CD4-positive, alpha-beta T cell treated with Interleukin-21 for 1 hour (primary cell): ENCODE measurements at places on chromosomes 12 and 14.

- DNase-seq: no peak
Measured at GRCh38 chr12:1553987-1554982, 40.1 kb downstream of the FBXL14 start.

DNA sequence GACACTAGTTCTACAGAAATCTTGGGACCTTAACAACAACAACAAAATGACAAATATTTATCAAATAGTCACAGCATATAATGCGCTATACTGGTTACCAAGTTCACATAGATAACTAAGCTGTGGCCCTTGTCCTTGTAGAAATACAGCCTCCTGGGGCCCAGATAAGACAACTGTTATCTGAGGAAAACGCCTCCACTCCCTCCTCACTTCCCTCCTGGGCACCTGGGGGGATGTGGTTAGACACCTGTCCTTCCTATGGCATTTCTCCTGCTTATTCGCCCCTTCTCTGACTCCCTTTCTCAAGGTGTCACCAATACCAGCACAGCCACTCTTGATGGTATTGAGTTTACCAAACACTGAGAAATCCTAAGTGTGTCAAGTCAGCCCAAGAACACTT, 419.4 kb downstream of the RAD51B start:
- no peak for DNase-seq

DNA sequence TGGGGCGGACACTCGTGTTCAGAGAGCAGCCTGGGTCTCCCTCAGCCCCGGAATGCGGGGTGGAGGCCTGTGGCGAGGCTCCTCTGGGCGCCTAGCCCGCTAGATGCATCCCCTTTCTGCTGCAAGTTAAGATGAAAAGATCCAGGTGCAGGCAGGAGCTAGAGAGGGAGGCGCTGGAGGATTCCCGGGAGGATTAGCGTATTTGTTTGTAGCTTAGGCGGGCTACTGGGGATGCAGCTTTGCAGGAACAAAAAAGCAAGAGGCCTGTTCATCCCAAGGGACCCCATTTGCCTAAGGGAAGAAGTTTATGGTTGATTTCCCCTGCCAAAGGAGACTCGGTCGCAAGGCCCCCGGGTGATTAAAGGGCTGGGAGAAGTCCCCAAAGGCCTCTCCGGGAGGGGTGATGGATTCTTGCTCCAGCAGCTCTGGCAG, 824 bp downstream of the CCDC177 start:
- DNase-seq: peak; percentile 6

DNA sequence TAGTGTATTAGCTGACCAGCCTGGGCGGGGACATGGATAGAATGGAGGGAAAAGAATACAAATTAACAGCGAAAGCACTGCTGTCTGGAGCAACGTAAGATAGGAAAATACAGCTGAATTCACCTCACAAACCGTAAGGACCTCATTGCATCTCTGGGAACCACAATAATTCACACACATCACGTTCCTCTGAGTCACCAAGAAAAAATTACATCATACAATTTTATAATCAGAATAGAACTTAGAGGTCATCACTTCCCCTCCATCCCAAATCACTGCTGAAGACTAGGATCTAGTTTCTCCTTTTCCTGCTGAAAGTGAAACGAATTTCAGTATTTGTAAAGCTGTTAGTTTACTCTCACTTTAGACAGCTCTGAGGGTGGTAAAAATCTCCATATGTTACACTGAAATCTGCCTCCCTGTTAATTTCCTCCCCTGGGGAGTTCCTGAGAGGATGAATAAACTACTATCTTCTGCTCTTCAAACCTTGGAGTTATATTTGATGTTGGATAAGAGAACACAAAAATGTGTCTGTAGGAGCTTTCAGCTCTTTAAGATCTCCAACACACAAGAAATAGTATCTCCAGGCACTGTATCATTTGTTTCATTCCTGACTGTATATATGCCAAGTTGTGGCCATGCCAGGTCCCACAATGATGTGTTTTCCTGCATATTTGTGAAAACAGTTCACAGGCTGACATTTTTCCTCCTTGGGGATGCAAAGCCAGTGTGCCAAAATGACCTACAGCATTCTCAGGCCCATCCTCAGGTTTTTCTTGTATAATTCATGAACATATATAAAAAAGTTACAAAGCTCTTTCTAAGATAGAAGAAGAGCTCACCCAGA, 63.8 kb upstream of the SSTR1 start:
- no peak for DNase-seq

GRCh38 chr12:24307153-24307552, 357.7 kb upstream of the SOX5 start:
- no peak for DNase-seq

DNA sequence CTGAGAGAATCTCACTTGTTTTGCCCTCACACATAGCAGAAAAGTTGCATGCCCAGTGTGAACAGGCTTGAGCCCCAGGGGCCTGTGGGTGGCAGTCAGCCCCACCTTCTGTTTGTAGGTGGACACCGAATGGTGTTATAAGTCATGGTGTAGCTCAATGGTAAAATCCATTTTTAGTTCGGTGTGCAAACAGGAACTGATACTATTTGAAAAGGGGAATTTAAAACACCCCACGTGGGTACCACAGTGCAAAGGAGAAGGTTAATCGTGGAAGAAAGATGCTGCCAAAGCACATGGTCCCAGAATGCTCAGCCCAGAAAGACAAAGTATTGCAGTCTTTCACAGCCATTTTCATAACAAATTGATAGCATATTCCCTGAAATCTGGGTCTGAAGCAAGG, 71.8 kb upstream of the GZMB start:
- DNase-seq: no peak

- DNase-seq: no peak
Measured at GRCh38 chr14:91536327-91536726, 26.2 kb upstream of the PPP4R3A start.

DNA sequence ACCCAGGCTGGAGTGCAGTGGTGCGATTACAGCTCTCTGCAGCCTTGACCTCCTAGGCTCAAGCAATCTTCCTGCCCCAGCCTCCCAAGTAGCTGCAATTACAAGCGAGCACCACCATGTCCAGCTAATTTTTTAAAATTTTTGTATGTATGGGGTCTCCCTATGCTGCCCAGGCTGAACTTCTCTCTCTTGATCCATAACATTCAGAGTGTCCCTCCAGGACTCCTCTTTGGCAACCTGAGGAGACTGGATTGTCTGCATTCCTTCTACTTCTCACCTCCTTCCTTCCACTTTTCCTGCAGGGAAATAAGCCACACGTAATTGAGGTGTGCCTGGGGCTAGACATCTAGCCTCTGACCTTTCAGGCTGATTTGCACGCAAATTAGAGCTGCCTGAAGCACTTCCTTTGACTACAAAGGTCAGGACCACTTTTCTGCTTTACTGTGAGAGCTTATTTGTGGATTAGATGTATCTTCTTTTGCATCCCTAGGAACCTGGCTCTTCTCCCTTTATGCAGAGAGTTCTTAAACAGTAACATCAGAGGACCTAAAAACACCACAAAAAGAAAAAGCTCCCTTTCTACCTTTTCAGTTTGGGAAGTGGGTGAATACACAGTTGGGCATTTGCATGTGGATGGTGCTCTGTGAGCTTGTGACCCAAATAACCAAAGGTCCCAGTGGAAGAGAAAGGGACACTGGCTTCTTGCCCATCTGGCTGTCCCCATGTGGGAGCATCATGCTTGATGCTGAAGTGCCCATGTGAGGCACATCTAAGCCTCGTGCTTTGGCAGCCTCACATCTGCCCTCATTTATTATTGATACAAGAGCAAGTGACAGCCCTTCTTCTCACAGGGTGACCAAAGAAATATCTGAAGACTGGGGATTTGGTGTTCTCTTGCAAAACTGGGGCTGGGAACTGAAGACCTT, 33.5 kb downstream of the PYGL start:
- no peak for DNase-seq

- no peak for DNase-seq
Measured at GRCh38 chr12:93244514-93245077, 133.1 kb upstream of the NUDT4 start.

DNA sequence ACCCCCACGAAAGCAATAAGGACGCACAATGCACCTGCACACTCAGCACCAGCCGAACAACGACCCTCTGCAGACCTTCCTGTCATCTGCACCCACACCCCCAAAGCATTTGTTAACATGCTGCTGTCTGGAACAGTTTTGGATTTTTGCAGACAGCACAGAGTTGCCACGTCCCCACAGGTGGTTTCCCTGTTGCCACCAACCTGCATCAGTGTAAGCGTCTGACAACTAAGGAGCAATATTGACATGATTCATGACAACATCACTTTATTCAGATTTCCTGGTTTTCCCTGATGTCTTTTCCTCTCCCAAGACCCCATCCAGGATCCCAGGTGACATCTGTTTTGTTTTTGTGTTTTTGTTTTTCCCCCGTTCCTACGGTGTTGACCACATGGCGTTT, 150.7 kb upstream of the C14orf180 start:
- no peak for DNase-seq

GRCh38 chr12:27014859-27015729, 910 bp upstream of the TM7SF3 start:
- DNase-seq: no peak

- no peak for DNase-seq
Measured at GRCh38 chr12:31218203-31219025, 107.5 kb downstream of the SINHCAF start.

GRCh38 chr12:5172886-5173285, 129.2 kb downstream of the KCNA5 start:
- no peak for DNase-seq

GRCh38 chr14:86790408-86791364, 1202.3 kb downstream of the GALC start:
- no peak for DNase-seq

GRCh38 chr12:42421844-42422779, 96.1 kb downstream of the PPHLN1 start:
- DNase-seq: no peak

DNA sequence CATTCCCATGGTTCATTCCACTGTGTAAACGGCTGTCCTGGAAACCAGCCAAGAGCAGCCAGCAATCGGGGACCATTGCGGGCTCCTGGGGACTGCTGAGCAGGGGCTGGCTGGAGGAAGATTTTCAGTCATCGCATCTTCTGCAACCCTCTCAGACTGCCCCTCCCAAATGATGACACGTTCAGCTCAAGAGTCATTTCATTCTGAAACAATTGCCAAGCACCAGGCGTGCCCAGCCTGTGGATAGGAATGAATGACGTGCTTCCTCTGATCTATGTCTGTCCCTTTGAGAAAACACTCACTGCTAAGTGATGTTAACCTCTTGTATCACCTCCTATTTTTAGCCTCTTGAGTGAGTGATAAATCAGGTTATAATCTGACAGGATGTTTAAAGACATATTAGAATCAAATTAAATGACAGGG, 62.0 kb downstream of the NDUFA12 start:
- peak; percentile 64 for DNase-seq

GRCh38 chr12:108571609-108572165, 9.3 kb downstream of the ISCU start:
- DNase-seq: no peak

DNA sequence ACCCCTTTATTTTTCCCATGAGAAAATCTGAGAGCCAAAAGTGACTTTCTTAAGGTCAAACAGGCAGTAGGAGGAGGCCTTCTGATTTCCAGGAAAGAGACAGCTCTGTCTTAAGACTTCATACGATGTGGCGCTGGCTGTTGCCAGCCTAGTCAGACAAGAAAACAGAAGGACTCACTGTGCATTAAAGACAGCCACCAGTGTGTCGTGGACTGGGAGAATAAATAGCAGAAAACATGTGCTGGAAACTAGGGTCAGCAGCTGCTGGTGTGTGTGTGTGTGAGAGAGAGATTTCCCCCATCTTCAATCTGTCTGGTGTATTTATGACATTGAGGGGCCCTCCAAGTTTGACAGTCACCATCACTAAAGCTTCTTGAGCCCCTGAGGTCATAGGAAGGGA, 708.6 kb upstream of the TMEM132C start:
- no peak for DNase-seq

- peak; percentile 88 for DNase-seq
Measured at GRCh38 chr14:101761032-101761880, at the start of gene PPP2R5C. Gene PPP2R5C (plus strand): TSS chr14:101761709. CDS start chr14:101761894, 185 bp downstream.

DNA sequence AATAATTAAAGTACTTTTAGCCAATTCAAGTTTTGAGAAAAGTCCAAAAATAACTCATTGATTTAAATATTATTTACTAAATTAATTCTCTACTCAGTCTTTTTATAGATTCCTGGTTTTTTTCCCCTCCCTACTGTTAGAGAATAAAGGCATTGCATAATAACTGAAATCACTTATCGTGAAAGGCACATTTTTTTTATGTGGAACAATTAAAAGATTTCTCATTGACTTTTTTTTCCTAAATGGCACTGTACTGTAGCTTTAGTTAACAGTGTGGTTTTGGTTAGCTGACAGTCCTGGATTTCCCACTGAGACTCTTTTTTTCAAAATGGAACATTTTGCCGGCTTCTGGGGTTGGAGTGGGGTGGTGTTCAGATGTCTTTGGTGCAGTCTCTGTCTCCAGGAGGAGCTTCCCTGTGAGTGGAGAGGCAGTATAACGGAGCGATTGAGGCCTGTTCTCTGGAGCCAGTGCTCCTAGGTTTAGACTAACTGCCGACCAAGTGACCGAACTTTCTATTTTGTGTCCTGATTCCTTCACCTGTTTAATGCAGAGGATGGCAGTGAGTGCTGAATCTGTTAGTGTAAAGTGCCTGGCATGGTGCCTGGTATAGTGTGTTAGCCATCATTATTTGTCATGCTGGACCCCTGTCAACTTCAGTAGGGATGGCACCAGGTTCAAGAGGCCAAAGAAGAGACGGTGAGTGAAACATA, 117.7 kb downstream of the ADCK1 start:
- no peak for DNase-seq

DNA sequence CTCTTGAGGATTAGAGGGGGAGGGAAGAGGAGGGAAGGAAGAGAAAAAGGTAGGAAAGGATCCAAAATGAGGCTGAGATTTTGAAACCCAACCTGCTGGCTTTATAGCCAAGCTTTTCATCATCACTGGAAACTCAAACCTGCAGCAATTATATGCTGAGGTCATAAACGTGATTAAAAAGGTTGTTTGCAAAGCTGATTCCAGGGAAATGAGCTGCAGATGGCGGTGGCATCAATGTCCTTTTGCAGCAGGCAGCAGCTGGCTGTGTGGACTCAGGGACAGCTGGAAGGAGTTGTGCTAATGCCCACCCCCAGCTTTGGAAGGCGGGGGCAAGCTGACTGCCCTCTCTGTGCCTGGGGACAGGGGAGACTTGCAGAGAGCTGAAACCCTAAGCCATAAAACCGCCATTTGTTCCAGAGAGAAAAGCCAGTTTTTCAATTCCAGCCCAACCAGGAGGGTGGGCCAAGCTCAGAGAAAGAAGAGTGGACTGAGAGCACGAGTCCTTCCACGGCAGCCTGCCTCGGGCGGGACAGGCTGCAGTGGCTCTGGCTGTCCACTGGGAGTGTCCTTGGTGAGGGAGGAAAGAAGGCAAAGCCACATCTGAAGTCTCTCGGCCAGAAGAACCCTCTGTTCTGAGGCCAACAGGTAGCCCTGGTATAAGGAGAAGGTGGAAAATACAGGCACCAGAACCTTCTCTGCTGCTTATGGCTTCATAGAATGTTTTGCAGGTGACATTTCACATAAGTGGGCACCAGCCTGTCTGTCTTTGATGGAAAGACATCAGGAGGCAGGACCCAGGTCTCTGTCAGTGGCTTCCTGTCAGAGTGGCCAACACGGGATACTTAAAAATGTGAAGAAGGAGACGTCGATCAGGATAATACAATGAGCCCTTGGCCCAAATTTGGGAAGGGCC, 90.7 kb downstream of the SINHCAF start:
- no peak for DNase-seq

GRCh38 chr14:105275267-105275946, 25.4 kb downstream of the BRF1 start:
- no peak for DNase-seq

- no peak for DNase-seq
Measured at GRCh38 chr12:33093534-33093933, 197.0 kb upstream of the PKP2 start.
